ENCODE measurements at places on chromosomes 2 and 18. TPM values are rescaled to one million over a fixed set of nuclear protein-coding genes. Genes with fewer than 3 reads are reported as not detected.
A peak's percentile ranks its signal among the peaks of the same experiment; 100 is the strongest.

GRCh38 chr2:237491515-237492118 is 4.6 kb downstream of the MLPH start:
- no peak for DNase-seq

DNA sequence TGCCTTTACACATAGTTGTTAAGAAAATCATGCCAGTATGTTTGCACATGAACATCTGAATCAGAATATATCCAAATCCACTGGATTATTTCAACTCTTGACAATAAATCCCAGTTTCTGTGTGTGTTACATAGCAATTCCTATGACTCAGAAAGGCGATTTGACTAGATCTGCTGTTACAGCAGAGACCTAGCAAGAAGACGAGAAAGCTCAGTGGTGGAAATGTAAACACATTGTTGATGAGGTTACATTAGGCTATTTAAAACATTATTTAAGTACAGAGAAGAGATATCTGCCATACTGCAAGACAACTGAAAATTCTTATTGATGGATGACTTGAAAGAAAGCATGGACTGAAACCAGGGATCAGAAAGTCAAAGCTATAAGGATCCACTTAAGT is 73.0 kb upstream of the SMIM21 start:
- DNase-seq = no peak

GRCh38 chr2:137802038-137802437 is 162.2 kb upstream of the HNMT start:
- no peak for DNase-seq

- peak; percentile 89 for DNase-seq
These were observed at the start of gene NOL4 for GRCh38 chr18:34224423-34225217. Gene NOL4, minus strand, starts transcription at chr18:34224913. Its CDS starts 1,660 bp downstream, at chr18:34223253.

The TRABD2A gene
- 1.4 TPM for total RNA-seq

DNA sequence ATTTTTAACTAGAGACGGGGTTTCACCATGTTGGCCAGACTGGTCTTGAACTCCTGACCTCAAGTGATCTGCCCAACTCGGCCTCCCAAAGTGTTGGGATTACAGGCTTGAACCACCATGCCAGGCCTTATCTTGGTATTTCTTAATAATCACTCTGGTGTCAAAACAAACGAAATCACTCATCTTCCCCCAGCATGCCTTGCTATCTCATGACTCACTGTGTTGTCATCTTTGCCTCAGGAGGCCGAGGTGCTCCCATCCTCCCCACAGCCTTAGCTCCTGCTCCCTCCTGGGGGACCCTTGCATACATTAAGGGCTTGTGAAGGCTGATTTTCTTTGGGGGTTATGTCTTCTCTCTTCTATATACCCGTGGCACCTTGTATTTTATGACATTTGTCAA is 250.1 kb upstream of the DPP10 start:
- DNase-seq = no peak

The ANKRD30BL gene
- not detected for total RNA-seq

DNA sequence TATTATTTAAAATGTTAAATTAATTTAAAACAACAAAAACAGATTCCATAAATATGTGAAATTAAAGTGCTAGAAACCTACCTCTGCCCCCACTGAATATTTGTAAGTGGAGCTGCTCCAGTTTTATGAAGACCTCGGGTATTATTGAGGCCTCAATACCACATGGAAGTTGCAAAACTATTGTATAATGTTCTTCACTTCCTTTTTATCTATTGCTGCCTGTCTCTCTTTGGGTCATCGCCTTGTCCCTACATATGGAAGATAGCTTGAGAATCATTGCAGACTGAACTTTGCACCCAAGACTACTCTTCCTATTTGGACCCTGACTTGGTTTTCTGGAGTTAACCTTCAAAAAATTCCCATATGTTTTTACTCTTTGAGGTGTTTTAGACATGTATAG is 212.1 kb upstream of the NETO1 start:
- no peak for DNase-seq

The ARL4C gene
- total RNA-seq = 39.9 TPM

GRCh38 chr2:156435396-156435717 is 822 bp upstream of the GPD2 start:
- no peak for DNase-seq

DNA sequence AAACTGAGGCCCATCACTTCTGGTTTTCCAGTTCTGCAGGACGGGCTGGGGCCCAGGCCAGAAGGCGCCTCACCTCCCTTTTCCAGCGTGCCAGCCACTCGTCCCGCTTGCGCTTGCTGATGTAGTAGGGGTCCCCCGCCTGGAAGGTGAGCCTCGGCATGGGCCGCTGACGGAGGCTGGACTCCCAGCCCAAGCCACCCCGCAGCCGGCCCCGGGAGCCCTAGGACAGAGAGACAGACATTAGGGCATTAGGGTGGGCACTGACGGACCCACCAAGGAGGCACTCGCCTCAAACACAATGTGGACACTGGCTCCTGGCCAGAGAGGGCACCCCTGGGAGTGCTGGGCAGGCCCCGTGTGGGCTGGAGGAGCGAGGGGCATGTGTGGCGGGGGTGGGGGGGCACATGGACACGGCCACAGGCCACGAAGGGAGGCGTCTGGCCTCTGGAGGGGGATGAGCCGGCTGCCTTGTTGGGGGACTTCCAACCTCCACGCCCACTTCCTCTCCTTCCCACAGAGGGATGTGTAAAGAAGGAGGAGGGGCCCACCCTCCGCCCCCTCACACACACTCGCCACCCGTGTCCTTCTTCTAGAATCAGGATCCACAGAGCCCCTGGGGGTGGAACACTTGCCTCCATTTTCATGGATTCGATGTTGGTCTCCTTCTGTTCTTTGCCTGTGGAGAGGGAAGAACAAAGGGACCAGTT is 66.7 kb downstream of the DNMT3A start:
- DNase-seq = no peak

GRCh38 chr2:227016894-227017293 is 147.1 kb downstream of the COL4A4 start:
- DNase-seq = no peak

DNA sequence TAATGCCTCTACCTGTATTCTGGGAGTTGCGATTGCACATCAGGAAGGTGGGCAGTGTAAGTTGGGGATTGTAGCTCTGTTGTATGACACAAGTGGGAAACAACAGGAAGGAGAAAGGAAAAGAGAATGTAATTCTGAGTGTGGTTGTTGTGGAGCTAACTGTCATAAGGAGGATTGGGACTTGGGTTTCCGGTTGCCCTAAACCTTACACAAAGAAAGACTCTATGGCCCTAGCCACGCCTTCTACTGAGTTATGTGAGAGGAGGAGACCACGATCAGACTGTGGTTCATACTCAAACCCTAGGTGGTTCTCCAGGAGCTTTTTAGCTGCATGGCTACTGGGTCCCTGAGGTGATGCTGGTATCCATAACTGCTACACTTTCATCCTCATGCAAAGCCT is 86.5 kb downstream of the TANC1 start:
- no peak for DNase-seq
